Hindlimb muscle (tissue), 1 donor: ENCODE measurements at places on chromosomes 13 and 19. TPM values are rescaled to one million over a fixed set of nuclear protein-coding genes. Genes with fewer than 3 reads are reported as not detected.

DNA sequence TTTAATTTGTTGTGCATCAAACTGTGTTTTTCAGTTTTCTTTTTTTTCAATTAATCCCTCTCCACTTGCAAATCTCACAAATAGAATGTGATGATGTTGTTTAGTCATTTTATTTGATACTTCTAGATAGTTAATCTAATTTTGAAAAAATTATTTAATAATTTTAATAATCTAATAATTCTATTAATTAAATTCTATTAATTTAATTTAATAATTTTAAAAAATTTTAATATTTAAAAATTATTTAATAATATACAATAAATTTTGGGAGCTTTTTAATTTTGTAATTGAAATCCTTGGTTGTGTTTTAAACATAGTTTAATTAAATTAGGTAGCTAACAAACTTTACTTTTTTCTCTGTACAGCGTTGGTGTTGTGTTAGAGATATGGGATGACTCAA lies 393.8 kb downstream of the OLFM4 start:
- DNase-seq, result no peak

GRCh38 chr19:51365211-51365964 lies 800 bp downstream of the ETFB start:
- no peak for DNase-seq

DNA sequence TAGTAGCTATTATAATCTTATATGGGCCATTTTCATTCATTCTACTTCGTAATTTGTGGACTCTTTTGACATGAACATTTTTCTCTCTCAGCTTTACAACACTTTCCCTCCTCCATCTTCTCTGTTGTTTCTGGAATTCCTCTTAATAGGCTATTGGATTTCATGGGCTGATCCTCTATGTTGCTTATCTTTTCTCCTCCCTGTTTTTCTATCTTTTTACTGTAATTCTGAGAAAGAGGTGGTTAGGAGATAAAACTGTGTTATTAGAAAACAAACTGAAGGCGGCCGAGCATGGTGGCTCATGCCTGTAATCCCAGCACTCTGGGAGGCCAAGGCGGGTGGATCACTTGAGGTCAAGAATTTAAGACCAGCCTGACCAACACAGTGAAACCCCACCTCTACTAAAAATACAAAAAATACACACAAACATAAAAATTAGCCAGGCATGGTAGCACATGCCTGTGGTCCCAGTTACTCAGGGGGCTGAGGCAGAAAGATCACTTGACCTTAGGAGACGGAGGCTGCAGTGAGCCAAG lies 188.1 kb downstream of the UGGT2 start:
- DNase-seq, result no peak

DNA sequence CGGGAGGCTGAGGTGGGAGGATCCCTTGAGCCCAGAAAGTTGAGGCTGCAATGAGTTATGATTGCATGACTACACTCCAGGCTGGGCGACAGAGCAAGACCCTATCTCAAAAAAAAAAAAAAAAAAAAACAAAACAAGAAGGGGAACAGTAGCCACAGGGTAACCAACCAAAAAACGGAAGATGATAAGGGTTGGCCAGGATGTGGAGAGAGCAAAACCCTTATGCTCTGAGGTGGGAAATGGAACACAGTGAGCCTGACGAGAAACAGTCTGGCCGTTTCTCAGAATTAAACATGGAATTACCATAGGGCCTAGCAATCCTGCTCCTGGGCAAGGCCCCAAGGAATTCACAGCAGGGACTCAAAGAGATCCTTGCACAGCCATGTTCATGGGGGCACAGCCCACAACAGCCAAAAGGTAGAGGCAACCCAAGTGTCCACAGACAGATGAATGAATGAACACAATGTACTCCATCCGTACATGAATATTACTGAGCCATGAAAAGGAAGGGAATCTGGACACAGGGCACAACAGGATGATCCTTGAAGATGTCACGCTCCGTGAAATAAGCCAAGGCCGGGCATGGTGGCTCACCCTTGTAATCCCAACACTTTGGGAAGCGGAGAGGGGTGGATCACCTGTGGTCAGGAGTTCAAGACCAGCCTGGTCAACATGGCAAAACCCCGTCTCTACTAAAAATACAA lies 11.3 kb downstream of the NMRK2 start:
- no peak for DNase-seq

- no peak for DNase-seq
These were observed 13.6 kb downstream of the GPATCH1 start for GRCh38 chr19:33094436-33095067.

GRCh38 chr19:28388988-28389387 lies 824.0 kb downstream of the UQCRFS1 start:
- DNase-seq, result no peak

GRCh38 chr13:78299832-78300623 lies 303.3 kb downstream of the POU4F1 start:
- no peak for DNase-seq

The NFIX gene
- polyA plus RNA-seq, result 112 TPM

The GZMM gene
- 0.21 TPM for polyA plus RNA-seq

The NAPSA gene
- polyA plus RNA-seq, result 0.74 TPM

The KLK12 gene
- polyA plus RNA-seq, result not detected
